ENCODE measurements at places on chromosomes 13 and 19.
A peak's percentile ranks its signal among the peaks of the same experiment; 100 is the strongest.

- DNase-seq, result no peak
These were observed 82.1 kb downstream of the TBC1D4 start for GRCh38 chr13:75399879-75400217.

DNA sequence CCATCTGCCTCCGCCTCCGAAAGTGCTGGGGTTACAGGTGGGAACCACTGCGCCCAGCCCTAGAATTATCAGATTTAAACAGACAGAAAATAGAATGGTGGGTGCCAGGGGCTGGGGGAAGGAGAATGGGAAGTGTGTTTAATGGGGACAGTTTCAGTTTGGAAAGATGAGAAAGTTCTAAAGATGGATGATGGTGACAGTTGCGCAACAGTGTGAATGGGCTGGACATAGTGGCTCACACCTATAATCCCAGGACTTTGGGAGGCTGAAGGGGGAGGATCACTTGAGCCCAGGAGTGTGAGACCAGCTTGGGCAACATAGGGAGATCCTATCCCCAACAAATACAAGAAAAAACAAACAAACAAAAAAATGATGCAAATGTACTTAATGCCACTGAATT, 15.9 kb downstream of the KANK2 start:
- DNase-seq, result no peak

DNA sequence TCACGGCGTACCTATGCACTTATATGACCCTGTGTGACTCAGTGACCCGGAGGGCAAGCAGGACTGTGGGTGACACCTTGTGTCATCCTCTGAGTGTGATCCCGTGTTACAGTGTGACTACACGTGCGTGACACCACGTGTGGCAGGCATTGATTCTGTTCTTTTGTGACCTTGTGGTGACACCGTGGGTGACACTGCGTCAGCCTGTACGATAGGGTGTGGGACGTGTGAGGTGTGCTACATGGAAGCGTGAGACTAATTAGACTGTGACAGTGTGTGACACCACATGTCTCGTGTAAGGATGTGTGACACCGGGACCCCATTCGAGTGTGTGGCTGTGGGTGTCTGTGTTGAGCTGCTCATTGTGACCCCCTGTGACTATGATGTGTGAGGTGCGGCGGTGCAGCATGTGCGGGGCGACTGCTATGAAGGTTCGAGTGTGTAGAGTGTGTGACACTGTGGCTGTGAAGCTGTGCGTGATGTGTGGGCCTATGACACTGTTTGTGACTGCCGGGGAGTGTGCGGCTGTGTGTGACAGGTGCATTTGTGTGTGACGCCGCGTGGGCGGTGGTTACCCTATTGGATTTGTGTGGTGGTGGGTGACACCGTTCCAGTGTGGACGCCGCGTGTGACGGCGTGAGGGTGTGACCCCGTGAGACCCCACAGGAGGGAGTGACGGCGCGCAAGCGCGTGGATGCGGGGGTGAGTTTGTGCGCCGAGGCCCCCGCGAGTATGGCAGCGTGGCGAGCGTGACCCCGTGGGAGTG, 399 bp upstream of the SPTBN4 start:
- DNase-seq, result no peak

GRCh38 chr19:3420909-3421619, 54.7 kb downstream of the NFIC start:
- DNase-seq, result no peak

- DNase-seq, result no peak
These were observed 15.3 kb downstream of the NAXD start for GRCh38 chr13:110630566-110631119.

DNA sequence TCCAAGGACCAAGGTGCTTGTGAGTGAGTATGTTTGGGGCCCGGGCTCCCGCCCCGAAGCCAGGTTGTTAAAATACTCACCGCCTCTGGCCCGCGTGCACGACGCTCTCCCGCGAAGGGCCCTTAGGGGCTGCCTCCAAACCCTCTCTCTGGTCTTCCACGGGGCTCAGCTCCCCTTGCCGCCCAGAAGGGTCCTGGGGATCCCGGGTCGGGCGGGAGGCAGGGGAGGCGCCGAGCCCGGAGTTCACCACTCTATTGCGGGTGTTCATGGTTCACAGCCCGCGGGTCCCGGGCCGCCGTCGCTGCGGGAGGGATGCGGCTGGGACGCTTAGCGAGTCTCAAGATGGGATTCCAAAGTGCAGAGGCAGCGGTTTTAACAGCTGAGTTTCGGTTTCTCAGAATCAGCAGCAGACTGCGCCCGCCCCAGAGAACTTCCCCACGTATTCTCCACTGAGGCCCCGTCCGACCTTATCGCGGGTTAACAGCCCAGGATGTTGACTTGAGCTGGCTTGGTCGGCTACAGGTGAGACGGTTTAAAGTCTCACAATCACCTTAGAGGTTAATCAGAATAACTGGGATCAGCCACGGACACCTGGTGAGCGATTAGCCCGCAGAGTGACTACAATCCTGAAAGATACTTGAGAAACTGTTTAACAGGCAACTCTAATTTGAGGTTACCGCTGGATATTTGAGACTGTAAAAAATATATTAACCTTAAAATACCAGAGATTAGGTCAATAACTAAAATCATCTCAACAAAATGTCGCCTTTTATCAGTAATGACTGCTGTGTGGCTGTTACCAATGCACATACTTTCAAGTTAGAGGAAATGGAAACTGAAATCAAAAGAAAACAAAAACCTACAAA, at the start of gene EPSTI1:
Gene EPSTI1, minus strand, starts transcription at position 344 of the 866 bp plus-strand sequence. Its CDS starts 76 bp downstream, at position 268.
- peak; percentile 57 for DNase-seq

DNA sequence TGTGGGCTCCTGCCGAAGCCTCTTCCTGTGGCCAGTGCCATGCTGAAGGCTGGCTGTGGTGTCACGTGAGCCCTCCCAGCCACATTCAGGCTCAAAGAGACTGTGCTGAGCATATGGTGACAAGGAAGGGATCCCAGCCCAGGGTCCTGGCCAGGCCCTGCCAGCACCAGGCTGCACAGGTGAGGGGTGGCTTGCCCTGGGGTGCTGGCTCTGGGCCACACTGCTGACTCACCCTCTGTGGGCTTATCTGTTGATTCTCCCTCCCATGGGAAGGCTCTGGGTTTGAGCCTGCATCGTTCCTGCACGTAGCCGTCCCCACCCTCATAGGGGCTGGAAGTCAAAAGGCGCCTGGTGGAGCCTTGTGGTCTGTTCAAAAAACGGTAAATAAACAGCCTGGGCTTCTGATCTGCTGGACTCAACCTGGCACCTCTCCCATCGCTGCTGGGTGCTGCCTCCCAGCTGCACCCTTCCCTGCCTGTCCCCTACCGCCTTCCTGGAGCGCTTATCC, 31.1 kb downstream of the DNM2 start:
- DNase-seq, result no peak

DNA sequence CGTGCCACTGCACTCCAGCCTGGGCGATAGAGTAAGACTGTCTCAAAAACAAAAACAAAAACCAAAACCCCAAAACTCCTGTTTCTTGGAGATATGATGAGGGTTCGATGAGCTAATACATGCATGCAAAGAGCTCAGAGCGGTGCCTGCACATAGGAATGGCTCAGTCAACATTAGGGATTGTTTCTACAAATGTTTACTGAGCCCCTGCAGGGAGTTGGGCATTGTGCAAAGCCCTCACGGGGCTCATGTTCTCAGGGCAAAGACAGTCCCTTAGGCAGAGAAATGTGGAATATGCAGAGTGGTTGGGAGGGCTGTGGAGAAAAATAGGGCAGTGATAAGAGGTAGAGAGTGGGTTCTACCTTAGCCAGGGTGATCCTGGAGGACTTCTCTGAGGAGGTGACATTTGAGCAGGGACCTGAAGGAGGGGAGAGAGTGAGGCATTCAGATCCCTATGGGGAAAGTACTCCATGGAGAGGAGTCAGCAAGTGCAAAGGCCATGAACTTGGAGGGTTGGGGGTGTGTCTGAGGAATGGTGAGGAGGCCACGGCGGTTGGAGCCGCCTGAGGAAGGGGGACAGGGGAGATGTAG, 1.5 kb upstream of the EHD2 start:
- DNase-seq, result no peak

- DNase-seq, result no peak
These were observed 560.9 kb upstream of the PCDH9 start for GRCh38 chr13:67791047-67791446.

- DNase-seq, result no peak
These were observed 21.0 kb upstream of the LRCH1 start for GRCh38 chr13:46531953-46532352.

- DNase-seq, result no peak
These were observed 185.4 kb downstream of the COL4A1 start for GRCh38 chr13:110121422-110122083.
